ENCODE measurements at places on chromosomes 16 and 17.

- no peak for DNase-seq
Measured at GRCh38 chr16:30110661-30111060, 2.7 kb downstream of the GDPD3 start.

GRCh38 chr17:55174133-55174532, 90.6 kb upstream of the HLF start:
- no peak for DNase-seq

DNA sequence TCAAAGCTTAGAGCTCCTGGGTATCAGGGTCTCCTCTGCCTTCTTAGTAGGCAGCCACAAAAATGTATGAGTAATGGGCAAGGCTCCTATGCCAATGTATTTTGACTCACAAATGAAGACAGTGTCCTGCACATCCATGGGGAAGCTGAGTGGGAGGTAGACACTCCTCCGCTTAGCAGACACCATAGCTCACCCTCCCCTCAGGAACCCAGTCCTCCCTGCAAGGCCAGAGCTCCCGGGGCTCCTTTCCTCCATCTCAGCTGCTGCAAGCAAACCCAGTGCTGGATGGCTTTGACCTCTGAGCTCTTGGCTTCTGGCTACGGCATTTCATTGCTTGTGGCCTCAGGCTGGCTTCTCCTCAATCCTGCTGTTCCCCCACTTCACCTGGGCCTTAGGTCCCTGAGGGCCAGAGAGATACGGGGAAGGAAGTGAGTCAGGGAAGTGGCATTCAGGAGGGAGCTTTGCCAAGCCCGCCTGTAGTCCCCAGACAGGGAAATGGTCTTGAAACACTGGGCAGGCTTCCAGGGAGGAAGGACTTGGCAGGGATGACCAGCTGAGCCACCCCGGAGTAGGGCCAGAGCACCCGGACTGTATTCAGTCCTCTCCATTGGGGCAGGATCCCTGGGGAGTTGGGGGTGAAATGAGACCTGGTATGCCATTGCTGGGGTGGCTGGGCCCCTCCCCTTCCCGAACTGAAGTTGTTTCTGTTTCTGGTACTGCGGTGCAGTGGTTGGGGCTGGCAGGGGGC, 4.5 kb downstream of the ABCC3 start:
- no peak for DNase-seq

DNA sequence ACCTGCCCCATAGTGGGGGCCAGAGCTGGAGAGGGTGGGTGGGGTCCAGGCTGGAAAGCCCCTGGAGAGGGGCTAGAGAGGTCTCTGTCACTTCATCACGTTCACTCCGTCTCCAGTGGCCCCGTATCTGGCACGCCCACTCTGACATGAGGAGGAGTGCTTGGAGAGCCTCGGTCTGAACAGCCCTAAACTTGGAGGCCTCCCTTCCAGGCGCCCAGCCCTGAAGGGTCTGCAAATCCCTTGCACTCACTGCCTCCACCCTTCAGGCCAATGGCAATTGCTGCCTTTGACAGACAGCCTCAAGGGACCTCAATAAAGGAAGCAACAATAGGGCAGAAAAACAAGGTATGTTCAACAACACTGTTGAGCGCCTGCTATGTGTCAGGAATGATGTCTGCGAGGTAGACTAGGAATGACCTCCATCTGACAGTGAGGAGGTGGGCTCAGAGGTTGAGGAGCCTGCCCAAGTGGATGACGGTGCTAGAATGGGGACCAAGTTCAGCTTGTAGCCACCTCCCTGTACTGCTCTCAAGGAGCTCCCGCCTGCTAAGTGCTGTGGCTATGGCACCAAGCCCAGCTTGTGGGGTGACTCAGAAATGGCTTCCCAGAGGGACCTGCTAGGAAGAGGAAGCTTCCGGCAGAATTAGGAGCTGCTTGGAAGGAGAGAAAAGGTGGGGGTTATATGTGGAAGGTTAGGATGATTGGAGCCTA, 2.9 kb upstream of the EPX start:
- no peak for DNase-seq

DNA sequence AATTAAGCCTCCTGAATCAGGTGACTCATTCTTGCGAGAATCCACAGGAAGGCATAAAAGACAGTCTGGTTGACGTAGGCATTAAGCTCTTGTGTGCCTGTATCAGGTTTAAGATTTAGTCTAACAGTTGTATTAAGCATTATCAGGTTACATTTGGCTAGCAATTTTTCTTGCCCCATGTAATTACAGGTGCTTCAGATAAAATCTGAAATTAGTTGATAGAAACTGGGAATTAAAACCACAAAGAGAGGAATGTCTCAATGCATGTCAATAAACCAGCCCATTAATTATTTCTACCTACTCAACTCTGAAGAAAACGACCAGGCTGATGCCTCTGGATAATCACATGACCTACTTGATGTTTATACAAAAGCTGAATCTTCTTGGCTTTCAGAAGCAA, 217.2 kb downstream of the CA10 start:
- no peak for DNase-seq

GRCh38 chr16:2008631-2009163, 924 bp downstream of the ZNF598 start:
- DNase-seq, result no peak

DNA sequence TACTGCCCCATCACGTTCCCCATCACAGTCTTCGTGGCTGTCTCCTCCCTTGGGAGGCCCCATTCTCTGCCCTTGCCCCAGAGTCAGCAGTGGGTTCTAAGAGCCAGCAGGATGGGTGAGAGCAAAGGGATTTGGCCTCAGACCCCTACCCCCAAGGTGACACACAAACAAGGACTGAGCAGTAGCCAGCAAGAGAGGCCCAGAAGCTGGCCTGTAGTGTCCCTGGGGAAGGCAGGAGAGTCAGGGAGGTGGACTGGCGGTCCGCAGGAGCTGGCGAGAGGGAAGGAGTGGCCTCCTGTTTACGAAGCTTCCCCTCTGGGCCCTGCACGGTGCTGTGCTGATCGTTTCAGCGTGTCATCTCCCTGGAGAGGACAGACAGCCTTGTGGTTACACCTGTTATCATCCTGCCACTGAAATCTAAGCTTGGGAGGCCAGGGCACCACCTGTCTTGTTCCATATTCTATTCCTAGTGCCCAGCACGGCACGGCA, 8.4 kb downstream of the WDR81 start:
- no peak for DNase-seq

DNA sequence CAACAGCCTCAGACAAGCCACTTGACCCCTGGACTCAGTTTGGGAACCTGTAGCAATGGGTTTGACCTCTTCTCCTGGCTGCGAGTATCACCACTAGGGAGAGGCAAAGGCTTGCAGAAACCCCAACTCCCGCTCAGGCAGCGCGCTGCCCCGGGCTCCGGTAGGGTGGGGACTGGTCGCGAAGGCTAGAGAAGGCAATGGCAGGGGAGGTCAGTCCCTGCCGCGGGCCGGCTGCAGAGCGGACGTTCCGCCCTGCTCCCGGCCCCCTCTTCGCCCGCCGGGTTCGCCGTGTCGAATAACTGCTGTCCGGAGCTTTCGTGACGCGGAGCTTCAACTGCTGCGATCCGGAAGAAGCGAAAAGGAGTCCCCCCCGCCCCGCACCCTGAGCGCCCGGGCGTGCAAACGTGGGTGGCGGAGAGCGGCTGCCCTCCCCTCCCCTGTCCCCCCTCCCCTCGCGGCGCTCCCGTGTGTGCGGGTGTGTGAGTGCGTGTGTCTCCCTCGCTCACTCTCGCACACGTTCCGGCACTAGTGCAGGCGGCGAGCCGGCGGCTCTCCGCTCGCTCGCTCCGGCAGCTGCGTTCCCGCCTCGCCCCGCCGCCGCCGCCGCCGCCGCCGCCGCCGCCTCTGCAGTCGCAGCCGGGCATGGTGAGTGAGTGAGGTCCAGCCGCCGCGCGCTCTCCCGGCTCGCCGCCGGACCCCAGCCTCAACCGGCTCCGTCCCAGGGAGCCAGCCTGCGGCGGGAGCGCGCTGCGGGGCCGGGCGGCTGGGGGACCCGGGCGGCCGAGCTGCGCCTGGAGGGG, 772 bp upstream of the SHISA6 start:
- no peak for DNase-seq

DNA sequence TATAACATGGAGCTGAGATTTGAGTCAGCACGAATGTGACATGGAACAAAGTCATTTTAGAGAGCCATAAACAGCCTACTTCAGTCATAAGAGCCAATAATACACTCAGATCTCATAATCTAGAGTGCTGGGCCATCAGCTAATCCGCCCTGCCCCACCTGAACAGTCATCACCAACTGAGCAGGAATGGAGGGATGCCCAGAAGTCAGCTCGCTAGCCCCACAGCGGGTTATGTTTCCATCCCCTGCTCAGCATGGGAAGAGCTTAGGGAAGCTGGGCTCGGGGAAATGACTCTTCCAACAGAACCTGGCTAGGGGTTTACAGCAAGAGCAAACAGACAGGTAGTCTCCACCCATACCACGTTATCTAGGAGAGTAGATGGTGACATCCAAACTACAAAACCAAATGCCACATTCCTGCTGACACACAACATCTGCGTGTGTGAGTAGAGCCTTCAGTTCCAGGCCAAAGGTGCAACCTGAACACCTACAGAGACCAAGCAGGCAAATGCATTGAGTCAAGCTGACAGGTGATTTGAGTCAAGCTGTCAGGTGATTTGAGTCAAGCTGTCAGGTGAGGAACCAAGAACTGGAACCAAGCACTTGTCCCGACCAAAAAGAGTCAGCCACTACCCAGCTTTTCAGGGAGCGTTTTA, 2.0 kb downstream of the TMEM11 start:
- DNase-seq, result no peak

DNA sequence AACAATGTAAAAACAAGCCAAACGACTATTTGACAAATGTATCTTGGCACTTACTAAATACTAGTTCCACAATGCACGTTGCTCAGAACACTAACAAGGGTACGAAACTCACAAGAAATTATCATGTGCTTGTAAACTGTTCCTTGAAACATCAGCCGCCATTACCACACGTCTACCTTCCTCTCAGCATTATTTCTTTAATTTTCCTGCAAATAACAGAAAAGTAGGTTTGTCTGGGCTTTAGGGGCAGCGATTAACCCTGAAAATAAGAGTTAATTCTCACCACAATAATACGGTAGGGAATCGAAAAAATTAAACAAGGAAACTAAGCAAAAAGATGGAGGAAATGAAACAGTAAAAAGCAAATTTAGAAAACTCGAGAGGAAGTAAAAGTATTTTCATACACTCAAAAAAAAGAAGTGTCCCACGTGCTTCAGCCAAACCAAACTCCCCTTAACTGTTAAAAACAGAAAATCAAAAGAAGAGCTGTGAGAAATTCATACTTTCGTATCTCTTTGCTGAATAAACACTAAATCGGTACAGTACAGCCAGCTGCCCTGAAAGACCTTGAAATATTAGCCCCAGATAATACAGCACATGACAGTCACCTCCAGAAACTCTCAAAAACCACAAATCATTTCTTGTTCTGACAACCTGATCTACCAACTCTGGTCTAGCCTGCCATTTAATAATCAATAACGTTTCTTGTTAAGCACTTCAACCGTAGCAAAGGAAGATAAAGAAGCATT, 1.2 kb downstream of the ARHGAP17 start:
- DNase-seq, result no peak

DNA sequence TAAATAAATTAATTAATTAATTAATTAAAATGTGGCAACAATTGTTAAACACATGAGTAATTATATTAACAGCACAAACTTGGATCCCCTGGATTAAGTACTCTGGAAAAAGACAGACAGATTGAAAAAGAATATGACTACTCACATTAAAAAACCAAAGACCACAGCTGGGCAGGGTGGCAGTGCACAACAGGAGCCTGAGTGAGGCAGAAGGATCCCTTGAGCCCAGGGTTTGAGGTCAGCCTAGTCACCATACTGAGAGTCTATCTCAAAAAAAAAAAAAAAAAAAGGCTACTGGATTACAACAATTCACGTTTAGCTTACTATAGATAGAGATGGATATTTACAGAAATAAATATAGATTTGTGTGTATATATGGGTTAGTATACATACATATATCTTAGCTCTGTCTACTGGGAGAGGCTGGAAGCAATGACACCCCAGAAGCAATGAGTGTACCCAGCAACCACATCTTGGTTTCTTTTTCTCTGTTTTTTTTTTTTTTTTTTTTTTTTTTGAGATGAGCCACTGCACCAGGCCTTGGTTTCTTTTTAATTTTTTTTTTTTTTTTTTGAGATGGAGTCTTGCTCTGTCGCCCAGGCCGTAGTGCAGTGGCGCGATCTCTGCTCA, 10.6 kb upstream of the SUZ12 start:
- DNase-seq, result no peak

DNA sequence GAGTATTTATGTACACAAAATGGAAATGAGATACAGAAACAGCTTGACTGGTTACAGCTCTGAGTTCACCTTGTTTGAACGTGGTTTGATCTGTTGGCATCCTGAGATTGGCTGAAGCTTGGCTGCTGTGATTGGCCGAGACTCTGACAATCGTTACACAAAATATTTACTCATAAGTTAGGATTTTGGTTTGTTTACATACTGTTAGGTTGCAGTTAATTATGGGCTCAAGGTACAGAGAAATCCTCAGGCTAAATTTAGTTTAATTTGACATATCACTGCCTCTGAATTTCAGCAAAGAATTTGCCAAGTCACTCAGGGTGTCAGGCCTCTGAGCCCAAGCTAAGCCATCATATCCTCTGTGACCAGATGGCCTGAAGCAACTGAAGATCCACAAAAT, 227.3 kb downstream of the COPRS start:
- DNase-seq, result no peak

DNA sequence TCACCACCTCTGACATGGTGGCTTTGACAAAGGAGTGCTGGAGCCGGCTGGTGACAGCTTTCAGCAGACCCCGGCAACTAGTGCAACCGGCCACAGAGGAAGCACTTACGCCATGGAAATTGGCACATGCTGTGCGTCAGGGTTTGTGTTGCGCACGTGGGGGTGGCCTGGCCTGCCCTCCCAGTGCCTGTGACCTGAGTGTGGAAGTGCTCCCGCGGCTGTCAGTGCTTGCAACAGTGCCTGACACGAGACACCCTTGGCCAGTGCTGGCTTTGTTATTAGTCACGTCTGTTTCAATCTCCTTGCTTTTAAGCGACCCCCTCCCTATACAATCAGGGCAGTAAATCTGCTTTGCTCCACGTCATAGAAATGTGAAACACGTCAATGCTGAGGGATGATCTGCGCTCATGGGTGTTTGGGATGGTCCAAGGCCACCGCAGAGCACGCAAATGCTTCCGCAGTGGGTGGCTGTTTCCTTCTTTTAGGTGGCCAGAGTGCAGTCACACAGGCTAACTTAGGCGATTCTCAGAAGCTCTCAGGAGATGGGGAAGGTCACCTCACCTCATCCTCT, 64.3 kb downstream of the PGS1 start:
- peak; percentile 19 for DNase-seq

GRCh38 chr16:63192980-63193379, 1156.7 kb upstream of the CDH8 start:
- no peak for DNase-seq

GRCh38 chr16:10618710-10619209, 38.4 kb upstream of the EMP2 start:
- DNase-seq, result no peak

- no peak for DNase-seq
Measured at GRCh38 chr16:79155471-79155870, 445.1 kb downstream of the MAF start.

DNA sequence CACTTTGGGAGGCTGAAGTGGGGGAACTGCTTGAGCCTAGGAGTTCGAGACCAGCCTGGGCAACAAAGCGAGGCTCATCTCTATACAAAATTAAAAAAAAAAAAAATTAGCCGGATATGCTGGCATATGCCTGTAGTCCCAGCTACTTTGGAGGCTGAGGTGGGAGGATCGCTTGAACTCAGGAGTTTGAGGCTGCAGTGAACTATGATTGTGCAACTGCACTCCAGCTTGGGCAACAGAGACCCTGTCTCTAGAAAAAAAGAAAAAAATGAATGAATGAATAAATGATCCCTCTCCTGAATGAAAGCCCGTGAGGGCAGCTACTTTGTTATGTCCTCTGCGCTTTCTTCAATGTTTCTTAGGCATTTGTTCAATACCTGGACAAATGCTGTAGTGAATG, 27.7 kb upstream of the DHX8 start:
- DNase-seq, result no peak

GRCh38 chr17:65078441-65079160, 22.1 kb upstream of the GNA13 start:
- no peak for DNase-seq

All from stimulated activated CD8-positive, alpha-beta memory T cell treated with anti-CD3 and anti-CD28 coated beads, Interleukin-7, amount 100 ng/mL, for 1 hour (primary cell).